ENCODE measurements at places on chromosomes 2 and 18.
A peak's percentile ranks its signal among the peaks of the same experiment; 100 is the strongest.

GRCh38 chr18:40962784-40963183, 992.2 kb upstream of the PIK3C3 start:
- DNase-seq = no peak

DNA sequence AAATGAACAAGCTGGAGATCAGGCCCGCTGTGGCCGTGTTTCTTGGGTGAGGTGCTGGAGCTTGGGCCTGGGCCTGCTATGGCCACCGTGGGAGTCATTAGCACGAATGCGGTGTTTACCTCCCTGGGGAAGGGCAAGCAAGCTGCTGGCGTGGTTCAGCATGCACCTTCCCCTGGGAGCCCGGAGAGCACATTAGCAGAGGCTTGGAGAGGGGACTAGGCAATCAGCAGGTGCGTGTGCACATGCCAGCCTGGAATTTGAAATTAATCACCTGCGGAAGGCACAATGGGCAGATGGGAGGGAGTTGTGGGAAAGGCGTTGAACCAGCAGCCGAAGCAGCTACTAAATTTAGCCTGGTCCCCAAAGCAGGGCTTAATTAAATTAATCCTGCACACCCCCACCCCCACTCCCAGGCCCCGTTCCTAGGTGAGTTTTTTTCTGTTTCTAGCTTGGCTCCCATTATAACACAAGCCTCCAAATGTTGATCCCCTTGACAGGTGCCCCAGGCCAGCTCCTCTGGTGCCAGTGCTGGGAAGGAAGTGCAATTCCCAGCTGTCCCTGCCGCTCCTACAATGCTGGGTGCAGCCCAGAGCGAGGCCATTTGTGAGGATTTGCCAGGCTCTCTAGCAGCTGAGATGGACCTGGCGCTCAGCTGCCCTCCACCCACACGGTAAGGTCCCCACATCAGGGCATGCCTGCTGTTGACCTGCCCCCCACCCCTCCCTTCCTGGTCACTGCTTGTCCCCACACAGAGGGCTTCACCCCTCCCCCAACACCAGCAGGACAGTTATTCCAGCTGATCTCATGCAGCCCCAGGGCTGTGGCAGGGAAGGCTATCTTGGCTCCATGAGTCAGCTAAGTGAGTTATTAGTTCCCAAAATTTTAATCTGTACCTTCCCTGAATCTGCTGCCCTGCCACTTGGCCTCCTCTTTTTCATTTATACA, 115.0 kb downstream of the ZBTB7C start:
- DNase-seq = no peak

DNA sequence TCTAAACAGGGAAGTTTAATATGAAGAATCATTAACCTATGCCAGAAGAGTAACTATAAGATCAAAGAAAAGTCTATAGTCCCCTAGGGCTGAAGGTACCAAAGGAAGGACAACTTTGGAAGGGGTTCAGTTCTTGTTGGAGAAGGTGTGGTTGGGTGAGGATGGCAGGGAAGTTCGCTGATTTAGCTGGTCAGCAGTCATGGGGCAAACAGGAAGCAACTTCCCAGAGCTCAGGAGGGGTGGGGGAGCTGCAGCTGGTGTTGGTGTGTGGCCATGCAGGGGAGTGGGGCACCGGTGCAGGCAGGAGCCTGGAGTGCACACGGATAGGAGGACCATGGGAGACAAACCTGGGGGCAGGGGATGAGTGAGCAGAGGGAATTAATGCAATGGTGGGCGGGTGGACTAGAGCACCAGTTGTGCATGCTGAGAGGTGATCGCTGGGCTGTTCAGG, 34.0 kb downstream of the FHOD3 start:
- DNase-seq = no peak

DNA sequence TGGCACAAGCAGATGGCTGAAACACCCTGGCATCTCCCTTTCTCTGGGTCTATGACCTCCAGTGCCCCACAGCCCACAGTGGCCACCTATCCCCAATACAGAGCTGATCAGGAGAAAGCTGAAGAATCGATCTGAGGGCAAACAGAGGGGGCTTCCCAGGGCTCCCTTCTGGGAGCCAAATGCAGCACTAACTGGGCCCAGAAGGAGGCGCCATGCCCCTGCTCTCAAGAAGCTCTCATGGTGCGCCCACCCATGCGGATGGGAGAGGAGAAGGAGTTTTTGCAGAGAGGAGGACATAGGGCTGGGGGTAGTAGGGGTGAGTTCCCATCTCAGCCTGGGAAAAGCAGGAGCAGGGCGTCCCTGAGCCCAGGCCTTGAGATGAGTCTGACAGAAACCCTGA, 787.3 kb upstream of the RAB6C start:
- no peak for DNase-seq

GRCh38 chr2:12440731-12441130, 276.0 kb upstream of the TRIB2 start:
- DNase-seq = peak; percentile 23

GRCh38 chr2:58030771-58031170, 15.8 kb upstream of the VRK2 start:
- no peak for DNase-seq

GRCh38 chr18:2716394-2717326, 61.1 kb downstream of the SMCHD1 start:
- DNase-seq = no peak

GRCh38 chr18:58532298-58532697, 96.6 kb downstream of the ALPK2 start:
- no peak for DNase-seq

DNA sequence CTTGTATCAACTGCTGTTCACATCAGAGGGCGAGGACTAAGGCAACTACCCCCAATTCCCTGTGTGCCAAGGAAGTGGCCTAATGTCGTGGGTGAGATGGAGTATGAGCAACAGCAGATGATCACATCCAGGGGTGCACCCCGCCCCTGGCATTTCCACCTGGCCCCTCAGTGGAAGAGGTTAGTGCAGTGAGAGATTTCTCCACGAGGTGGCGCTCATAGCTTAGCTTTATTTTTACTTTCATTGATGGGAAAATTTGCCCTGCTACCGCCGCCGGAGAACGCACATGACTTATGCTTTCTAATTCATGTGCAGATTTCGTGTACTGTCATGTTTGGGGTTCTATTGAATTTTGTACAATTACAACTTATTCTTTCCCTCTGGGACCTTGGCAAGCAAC, 470.6 kb upstream of the MEX3C start:
- DNase-seq = peak; percentile 81

DNA sequence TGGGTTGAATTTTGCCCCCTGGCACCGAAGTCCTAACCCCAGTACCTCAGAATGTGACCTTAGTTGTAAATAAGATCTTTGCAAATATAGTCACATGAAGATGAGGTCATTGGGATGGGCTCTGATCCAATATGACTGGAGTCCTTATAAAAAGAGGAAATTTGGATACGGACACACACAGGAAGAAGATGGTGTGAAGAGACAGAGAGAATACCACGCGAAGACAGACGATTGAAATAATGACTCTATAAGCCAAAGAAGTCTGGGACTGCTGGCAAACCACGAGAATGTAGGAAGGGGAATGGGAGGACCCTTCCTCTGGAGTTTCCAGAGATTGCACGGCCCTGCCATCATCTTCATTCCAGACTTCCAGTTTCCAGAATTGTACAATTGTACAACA, 98.6 kb downstream of the CPO start:
- no peak for DNase-seq

DNA sequence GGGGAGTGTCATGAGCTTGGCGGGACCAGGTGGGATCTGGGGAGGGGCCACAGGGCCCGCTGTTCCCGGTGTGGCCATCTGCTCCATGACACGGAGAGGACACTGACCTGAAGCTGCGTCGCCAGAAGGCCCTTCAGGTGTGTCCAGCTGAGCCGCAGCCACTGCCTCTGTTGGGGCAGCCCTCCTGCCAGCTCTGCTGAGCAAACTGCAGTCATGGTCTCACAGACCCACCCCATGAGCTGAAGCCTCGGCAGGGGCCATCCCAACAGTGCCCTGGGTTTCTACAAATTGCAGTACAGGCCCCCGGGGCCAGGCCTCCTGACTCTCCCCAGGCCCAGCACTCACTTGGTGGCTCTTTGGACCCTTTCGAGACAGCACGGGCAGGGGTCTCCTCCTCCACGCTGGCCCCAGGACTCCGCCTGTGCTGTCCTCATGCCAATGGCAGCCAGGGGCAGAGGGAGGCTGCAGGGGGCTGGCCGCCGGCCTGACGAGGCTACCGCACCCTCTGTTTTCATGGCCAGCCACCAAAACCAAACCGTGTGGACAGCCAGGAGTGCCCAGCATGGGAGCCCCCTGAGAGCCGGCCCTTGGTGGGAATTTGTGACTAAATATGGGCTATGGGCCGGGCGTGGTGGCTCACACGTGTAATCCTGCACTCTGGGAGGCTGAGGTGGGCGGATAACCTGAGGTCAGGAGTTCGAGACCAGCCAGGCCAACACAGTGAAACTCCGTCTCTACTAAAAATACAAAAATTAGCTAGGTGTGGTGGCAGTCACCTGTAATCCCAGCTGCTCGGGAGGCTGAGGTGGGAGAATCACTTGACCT, 175.2 kb upstream of the SALL3 start:
- no peak for DNase-seq

DNA sequence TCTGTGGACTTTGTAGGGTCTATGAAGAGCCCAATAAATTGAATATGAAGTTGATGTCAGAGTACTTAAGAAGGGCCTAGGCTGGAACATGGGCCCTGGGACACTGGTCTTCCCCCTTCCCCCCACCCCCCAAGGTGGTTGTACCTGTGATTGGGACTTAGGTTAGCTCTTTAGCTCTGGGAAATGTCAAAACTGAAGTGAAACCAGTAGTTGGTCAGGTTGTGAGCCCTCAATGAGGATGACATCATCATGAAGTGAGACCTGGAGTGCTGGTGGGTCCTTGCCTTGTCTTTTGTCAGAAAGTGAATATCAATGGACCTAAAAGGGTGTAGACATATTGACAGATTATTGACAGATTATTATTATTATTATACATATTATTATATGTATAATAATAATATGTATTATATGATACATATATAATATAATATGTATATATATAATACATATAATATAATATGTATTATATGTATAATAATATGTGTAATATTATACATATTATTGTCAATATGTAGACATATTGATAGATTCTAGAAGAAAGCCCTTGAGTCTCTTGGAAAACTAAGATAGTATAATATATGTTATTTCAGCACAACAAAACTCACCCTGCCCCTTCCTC, 5.4 kb downstream of the MARS2 start:
- DNase-seq = no peak

DNA sequence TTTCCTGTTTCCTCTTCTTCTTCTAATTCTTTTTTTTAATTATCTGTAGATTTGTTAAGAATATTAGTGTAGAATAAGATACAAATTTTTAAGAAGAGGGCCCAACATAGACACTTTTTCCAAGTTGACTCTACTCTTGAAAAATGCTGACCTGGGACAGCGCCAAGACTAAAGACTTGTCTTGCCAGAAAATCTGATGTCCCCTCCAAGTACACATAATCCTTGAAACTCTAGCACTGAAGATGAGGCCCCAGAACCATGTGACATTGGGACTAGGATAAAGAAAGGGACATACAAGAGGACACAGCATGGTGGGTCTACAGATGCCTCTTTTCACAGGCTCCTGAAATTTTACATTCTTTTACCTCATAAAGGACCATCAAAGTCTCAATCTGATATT, 271.6 kb upstream of the SESTD1 start:
- no peak for DNase-seq

DNA sequence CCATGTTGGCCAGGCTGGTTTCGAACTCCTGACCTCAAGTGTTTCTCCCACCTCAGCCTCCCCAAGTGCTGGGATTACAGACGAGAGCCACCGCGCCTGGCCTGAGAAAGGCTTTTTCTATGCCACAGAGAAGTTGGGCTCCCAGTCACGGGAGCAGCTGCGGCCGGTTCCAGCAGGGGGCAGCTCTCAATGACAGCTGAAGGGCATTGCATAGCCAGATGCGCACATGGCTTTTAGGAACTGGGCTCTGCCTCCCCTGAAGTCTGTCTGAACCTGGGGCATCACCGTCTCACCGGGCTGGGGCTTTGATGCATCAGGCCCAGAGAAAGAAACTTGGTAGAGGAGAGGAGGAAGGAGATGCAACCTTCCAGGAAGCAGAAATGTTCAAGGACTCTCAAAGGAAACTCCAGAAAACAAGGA, 84.2 kb upstream of the LAPTM4A start:
- peak; percentile 76 for DNase-seq

GRCh38 chr2:226883296-226883795, 47.5 kb downstream of the RHBDD1 start:
- DNase-seq = no peak

DNA sequence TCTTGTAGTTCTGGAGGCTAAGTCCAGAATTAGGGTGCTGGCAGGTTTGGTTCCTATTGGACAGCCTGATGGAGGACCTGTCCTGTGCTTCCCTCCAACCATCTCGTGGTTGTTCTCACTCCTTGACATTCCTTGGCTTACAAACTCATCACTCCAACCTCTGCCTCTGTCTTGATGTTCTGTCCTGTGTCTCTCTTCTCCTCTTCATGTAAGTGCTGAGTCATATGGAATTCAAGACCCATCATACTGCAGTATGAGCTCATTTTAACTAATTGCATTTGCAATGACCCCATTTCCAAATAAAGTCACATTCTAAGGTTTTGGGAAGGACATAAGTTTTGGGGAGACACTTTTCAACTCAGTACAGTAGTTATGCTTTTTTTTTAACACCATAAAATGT, 374.7 kb downstream of the TRIB2 start:
- DNase-seq = no peak

DNA sequence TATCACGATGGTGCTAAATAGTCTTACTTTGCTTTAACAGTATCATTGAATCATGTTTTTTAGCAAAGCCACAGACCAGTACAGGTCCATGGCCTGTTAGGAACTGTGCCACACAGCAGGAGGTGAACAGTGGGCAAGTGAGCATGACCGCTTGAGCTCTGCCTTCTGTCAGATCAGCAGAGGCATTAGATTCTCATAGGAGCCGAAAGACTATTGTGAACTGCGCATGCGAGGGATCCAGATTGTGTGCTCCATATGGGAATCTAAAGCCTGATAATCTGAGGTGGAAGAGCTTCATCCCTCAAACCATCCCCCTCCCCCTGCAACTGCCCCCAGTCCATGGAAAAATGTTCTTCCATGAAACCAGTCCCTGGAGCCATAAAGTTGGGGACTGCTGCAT, 102.3 kb upstream of the OSR1 start:
- DNase-seq = no peak

GRCh38 chr2:118750959-118751565, 96.4 kb downstream of the EN1 start:
- no peak for DNase-seq

DNA sequence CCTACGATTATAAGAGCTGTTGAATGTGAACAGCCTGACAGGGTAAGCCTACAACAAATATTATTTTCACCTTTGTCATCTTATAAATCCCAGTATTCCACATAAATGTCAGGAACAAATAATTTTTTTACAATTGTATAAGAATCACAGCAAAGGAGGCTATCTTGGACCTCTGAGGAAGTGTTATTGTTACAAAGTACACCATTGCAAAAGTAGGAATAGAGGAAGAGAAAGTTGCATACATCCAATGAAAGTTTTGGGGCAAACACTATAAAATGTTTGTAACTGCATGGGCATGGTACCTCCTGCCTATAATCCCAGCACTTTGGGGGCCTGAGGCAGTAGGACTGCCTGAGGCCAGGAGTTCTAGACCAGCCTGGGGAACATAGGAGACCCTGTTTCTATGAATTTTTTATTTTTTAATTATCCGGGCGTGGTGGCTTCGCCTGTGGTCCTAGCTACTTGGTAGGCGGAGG, 715 bp upstream of the MEMO1 start:
- DNase-seq = no peak

Measured in nephron progenitor cell (in vitro differentiated cells).